NCI-H187 (cell line): ENCODE measurements at places on chromosomes 6 and 20.
A peak's percentile ranks its signal among the peaks of the same experiment; 100 is the strongest.

DNA sequence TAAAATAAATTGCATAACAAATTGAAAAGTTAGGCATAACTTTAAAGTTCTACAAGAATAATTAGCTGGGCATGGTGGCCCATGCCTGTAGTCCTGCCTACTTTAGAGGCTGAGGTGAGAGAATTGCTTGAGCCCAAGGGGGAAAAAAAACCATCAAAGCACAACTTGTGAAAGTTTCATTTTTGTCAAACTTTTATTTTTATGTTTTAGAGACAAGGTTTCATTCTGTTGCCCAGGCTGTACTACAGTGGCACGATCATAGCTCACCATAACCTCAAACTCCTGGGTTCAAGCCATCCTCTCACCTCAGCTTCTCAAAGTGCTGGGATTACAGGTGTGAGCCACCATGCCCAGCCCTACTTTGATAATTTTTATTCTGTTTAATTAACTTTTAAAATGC is 14.2 kb downstream of the KATNA1 start:
- DNase-seq, result no peak

GRCh38 chr6:91317247-91317835 is 730.5 kb upstream of the MAP3K7 start:
- DNase-seq, result no peak

DNA sequence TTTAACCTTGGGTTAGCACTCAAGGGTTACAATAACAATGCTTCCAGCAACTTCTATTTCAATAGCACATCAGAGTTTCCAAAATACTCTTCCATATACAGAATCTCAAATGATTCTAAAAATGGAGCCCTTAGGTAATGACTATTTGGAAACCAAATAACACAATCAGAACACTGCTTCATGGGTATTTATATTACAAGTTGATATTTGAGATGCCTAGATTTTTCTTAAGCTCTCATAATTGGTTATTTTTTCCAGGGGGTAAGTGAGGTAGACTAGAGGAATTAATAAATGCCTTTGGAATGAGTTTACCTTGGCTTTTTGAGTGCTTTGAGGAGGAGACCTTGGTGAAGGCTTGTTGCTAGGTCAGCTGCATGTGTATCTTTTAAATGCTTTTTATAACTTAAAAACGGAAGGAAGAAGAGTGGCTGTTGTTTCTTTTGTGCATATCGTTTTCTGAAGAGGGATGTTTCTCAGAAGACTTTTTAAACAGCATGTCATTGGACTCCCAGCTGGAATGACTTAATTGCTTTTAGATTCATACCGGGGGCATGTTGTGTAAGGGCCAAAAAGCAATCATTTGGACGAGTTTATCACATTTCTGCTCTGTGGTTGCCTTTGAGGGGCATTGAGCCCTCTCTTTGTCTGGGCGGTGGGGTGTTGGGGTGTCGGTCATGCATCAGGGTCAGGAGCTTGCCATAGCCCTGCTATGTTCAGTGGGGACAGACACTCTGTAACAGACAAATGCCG is 186.0 kb downstream of the DTNBP1 start:
- DNase-seq, result no peak

GRCh38 chr6:20907486-20908071 is 373.3 kb downstream of the CDKAL1 start:
- DNase-seq, result no peak

GRCh38 chr6:11006061-11006460 is 38.0 kb downstream of the ELOVL2 start:
- DNase-seq, result no peak

DNA sequence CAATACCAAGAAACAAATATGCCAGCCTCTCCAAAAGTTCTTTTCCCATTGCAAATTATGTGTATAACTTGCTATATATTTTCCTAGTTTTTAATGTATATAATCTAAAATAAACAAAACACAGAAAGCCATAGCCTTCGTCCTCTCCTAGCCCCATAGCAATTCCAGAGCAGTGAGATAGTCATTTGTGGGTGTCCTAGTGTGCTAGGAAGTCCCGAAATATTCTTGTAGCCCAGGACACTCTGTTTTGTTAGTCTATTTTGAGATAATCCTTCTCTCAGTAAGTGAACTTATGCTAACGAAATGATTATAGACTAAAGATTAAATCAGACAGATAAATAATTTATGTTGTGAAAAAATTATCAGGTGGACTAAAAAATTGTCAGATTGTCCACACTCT is 90.7 kb downstream of the AIG1 start:
- DNase-seq, result no peak

DNA sequence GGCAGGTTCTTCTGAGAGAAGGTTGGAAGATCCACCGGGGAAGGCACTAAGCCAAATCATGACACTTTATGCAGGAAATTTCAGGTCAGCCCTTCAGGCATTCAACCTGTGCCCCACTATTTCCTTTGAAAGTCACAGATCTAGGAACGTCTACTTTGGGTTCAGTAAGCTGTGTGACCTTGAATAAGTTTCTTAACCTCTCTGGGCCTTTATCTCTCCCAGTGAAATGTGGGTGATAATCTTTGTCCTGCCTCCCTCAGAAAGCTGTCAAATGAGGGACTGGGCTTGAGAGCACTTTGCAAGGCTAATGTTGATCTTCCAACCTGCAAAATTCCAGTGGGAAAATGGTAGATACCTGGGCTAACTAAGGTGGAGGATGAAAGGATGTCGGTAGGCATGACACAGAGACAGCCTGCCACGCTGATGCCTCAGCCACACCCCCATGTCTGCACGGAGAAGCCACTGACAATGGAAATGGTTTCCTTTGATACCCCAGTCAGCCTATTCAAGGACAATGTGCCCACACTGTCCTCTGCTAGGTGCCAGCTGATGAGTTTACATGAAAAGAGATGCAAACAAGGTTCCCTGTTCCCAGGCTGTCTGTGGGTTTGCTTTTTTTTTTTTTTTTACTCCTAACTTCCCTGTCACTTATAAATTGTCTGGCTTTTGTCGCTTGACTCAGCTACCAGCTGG is 9.3 kb downstream of the BNIP5 start:
- no peak for DNase-seq

DNA sequence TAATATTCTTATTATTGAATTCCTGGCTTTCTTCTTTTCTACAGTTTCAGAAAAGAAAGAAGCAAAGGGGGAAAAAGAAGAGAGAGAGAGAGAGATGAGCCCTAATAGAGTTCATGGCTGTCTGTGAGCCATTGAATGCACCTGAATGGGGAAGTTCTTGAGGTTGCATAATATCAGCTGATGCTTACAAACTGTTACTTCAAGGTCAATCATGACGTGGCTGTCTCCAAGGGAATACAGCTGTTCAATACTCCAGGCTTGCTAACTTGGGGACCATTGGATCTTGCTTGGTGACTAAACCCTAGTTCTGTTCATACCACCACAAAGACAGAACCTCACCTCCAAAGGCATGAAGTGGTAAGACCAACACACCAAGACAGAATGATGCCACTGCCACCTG is 180.4 kb downstream of the ADGRG6 start:
- no peak for DNase-seq

- no peak for DNase-seq
These were observed 77.1 kb upstream of the EMILIN3 start for GRCh38 chr20:41443691-41444090.

DNA sequence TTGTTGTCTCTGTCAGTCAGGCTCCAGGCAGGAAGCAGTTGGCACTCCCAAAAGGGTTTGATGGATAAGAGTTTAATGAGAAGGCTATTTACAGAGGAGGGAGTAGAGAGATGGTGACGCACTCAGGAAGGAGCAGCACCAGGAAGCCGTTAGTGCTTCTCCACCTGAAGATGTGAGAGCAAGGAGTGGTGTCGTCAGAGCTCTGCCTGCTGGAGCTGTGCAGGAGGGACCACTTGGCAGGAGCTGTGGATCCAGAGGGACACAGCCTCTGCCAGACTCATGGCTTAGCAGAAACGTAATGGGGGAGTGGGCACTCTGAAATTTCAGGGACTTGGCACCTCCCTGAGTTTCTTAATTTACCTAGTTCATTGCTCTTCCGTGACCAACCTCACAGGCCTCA is 16.8 kb downstream of the DAAM2 start:
- DNase-seq, result no peak

DNA sequence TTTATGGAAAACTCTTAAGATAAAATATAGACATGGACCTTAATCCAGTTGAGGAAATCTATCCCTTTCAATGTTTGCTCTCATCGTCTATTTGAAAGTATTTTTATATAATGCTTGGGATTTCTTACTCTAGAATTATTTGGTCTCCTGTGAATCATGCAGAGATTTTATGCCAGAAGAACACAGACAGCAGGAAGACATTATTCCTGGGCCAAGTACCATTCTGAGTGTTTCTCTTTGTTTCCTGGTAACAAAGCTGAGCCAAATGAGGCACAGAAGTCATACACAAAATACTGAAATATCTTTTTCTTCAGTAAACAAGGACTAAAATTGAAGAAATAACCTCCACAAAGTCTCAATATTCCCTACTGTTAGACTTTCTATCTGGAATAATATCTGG is 538.2 kb upstream of the EYS start:
- DNase-seq, result no peak

- DNase-seq, result no peak
These were observed 182.6 kb upstream of the NOX3 start for GRCh38 chr6:155638200-155638599.

DNA sequence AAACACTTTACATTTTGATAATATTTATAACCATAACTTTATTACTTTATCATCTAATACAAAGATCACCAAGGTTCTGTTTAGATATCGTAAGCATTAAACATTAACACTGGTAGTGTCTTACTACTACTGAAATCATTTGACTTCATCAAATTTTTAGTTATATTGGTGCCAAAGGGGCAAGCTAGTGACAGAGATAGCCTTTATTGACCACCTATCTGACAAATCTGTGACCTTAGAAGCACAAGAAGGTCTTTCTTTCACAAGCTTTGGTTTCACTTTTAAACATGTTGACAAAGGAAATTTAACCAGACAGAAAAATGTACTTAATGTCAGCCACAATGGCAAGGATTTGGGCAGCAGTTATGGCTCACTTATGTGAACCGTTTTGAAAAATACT is 50.7 kb upstream of the ENPP4 start:
- DNase-seq, result no peak

DNA sequence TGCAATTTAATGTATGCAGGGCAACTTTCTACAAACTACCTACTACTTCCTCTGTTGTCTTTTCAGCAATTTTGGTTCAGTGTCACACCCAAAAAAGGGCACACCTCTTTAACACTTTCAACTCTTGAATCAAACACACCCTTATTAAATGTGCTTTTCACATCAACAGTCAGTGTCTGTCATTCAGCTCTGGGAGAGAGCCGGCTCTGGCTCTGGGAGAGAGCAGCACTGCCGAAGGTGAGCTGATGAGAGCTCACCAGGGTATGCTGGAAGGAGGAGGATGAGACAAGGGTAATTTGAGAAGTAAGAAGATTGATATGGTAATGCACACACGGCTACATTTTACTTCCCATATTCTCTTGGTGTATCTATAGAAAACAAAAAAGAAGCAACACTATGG is 134.3 kb downstream of the RTN4IP1 start:
- DNase-seq, result no peak

- no peak for DNase-seq
These were observed 80.1 kb downstream of the UTRN start for GRCh38 chr6:144365271-144365670.

- DNase-seq, result no peak
These were observed 50.3 kb downstream of the LGSN start for GRCh38 chr6:63269470-63269869.

DNA sequence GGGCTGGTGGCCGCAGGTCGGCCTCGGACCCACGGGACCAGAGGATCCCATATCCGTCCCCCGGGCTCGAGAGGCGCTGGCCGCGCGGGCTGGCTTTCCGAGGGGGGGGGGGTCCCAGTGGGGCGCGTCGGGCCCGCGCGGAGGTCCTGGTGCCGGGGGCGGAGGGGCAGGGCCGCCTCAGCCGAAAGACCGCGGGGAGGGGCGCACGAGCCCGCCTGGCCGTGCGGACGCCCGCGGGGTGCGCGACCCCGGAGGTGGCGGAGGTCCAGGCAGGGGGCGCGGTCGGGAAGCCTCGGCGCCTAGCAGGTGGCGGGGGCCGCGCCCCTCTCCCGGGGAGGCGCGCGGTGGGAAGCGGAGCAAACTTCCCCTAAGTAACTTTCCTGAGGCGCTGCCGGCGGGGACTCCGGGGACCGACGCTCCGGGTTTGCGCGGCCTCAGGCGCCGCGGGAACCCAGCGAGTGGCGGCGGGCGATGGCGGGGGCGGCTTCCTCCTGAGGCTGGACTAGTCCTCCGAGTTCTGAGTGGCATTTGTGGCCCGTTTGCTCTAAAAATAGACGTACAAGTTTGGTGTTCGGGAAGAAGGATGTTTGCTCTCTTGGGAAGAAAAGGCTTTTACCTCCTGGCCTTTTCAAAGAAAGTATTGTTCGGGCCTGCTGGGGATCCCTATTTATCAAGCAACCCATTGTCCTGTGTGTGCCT is 26.5 kb upstream of the BTBD3 start:
- DNase-seq, result no peak

DNA sequence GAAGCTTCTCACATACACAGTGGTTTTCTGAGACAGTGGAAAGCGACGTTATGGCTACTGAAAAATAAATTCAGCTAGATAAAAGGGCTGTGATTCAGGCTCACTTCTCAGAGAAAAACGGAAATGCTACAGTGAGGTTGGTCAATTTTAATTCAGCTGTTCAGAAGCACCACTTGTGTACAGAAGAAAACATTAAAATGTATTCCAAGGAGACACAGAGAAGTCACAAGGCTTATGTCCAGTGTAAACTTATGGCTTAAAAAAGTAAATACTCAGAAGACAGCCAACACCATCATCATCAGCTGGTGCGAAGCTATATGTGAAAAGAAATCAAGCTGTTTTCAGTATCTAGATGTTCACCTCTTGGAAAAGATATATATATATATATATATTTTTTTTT is 68.6 kb downstream of the ABHD12 start:
- DNase-seq, result no peak

- DNase-seq, result no peak
These were observed 121.2 kb upstream of the SASH1 start for GRCh38 chr6:148221196-148221979.

- DNase-seq, result no peak
These were observed 220.3 kb upstream of the SNX9 start for GRCh38 chr6:157602521-157603295.

DNA sequence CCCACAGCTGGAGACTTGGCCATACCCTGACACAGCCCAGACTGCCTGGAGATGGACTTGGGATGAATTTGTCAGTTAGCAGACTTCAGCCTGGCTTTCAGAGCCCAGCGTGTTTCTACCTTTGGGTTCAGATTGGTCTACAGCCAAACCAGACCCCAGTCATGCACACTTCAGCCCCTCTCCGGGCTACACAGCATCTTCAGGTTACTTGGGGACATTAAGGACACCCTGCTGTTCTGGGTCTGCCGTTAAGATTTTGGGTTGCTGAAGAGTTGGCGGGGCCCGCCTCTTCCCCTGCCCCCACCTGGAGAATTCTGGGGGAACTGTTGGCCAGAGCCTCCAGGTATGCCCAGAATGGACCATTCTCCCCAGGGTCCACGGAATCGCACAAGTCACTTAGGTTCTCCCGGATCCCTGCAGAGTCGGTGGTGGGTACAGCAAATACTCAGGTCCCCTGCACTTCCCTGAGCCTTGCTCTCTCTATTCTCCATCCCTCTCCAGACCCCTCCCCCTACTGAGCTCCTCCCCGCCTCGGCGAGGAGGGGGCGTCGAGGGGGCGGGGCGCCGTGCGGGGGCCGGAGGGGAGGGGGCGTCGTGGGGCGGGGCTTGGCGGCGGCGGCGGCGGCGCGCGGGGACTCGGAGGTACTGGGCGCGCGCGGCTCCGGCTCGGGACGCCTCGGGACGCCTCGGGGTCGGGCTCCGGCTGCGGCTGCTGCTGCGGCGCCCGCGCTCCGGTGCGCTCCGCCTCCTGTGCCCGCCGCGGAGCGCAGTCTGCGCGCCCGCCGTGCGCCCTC is at the start of gene PTK7:
PTK7 (plus strand) TSS at position 645 of the 794 bp plus-strand sequence. CDS start 175 bp downstream, outside the sequence.
- DNase-seq, result peak; percentile 70

GRCh38 chr6:43869792-43870659 is 100.0 kb downstream of the VEGFA start:
- DNase-seq, result no peak
